ENCODE measurements at places on chromosomes 16 and 17.

GRCh38 chr17:82880620-82881323, 41.0 kb upstream of the ZNF750 start:
- no peak for DNase-seq

GRCh38 chr17:4806456-4806776, 536 bp upstream of the PLD2 start:
- no peak for DNase-seq

DNA sequence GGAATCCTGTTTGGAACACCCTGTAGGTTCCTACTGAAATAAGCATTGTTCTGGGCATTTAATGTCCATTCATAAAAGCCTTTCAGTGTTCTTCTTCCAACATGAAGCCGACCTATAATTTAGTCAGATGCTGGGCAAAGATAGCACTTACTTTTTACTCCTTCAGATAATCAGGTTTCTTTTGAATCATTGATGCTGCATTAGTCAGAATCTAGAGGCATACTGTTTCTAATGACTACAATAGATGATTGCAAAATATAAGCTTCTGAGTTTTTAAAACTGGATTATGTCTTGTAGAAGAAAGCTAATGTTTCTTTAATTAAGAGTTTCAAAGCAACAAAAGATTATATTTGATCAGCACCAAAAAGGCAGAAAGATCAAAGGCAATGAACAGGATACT, 16.0 kb downstream of the MMD start:
- DNase-seq, result no peak

GRCh38 chr16:25875956-25876598, 184.3 kb downstream of the HS3ST4 start:
- DNase-seq, result no peak

- no peak for DNase-seq
Measured at GRCh38 chr16:8375232-8375587, 215.1 kb downstream of the TMEM114 start.

Data from NCI-H1092 treated with DMSO at 0.1 percent for 48 hours (cell line).